GM04504 (cell line): ENCODE measurements at places on chromosomes 11 and 22.

DNA sequence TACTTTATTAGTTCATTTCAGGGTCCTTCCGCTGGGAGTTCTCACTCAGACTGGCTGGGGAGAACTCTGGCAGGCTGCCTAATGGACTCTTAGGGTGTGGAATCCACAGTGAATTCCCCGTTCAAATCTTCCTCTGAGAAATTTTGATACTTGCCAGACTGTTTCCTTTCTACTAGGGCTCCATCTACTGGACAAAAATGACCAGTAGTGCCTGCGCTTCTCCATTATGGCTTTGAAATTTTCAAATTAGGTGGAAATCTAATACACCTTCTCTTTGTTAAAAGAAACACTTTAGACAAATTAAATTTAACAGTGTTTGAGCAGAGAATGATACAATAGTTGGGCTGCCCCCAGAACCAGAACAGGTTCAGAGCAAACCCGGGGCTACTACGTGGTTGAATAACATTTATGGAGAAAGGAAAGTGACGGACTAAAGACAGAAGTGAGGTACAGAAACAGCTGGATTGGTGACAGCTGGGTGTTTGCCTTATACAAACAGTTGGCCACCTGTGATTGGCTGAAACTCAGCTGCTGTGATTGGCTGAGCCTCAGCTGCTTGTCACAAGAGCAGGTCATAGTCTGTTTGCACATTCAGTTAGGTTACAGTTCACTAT lies 52.9 kb upstream of the FDX1 start:
- peak; percentile 64 for DNase-seq

GRCh38 chr11:123056835-123057491 lies 5.0 kb downstream of the HSPA8 start:
- no peak for DNase-seq

DNA sequence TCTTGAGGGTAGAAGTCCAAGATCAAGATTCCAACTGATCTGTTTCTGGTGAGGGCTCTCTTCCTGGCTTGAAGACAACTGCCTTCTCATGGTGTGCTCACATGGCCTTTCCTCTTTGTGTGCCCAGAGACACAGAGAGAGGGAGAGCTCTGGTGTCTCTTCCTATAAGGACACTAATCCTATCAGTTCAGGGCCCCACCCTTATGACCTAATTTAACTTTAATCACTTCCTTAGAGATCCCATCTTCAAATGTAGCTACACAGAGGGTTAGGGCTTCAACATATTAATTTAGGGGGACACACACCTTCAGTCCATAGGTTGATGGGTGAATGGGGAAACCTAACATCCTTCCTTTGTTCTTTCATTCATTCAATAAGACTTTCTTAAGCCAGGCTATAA lies 144.6 kb downstream of the MN1 start:
- DNase-seq: no peak

GRCh38 chr11:36409152-36409816 lies 100.8 kb downstream of the TRAF6 start:
- DNase-seq: no peak

GRCh38 chr11:15963266-15963665 lies 393.1 kb downstream of the SOX6 start:
- no peak for DNase-seq

- DNase-seq: no peak
These were observed 8.7 kb upstream of the MPEG1 start for GRCh38 chr11:59221441-59221840.

DNA sequence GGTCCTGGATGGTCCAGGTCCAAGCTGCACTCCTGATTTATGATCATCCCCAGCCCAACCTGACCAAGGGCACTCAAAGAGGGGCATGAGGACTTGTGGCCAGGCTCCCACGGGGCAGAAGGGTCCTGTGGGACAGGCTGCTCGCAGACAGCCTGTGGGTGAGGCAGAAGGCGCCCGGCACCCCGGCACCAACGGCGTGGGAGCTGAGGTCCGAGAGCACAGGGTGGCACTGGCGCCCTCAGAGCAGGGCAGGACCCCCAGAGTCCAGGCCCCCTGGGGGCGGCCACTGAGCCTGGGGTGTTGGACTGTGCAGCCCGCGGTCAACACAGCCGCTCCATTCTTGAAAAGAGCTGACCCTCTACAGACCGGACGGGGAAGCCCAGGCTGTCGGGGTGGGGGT lies 3.3 kb downstream of the IL17REL start:
- DNase-seq: no peak

- no peak for DNase-seq
These were observed 4.9 kb downstream of the DERL3 start for GRCh38 chr22:23833911-23834317.

- no peak for DNase-seq
These were observed 11.5 kb upstream of the RRAS2 start for GRCh38 chr11:14370496-14370895.

DNA sequence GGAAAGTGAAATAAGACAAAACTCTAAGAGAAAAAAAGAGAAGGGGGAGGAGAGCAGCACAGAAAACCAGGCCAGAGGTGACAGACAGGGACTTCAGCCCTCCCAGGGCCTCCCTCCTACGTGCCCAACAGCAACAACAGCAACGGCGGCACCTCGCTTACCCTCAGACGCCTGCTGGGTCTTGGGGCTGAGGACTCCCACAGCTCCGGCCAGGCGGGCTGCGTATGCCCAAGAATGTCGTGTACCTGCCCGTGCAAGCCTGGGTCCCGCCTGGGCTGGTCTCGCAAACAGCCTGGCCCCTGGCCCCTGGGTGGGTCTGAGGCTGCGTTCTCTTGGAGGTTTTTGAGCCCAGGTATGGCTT lies 30.5 kb downstream of the ARAP1 start:
- no peak for DNase-seq

DNA sequence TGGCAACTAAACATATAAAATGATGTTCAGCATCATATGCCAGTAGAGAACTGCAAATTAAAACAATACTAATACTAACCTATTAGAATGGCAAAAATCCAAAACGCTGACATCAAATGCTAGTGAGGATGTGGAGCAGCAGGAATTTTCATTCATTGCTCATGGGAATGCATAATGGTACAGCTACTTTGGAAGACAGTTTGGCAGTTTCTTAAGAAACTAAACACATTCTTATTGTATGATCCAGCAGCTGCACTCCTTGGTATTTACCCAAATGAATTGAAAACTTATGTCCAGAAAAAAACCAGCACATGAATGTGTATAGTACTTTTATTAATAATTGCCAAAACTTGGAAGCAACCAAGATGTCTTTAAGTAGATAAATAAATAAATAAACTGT lies 258.0 kb downstream of the TENM4 start:
- DNase-seq: peak; percentile 70
